ENCODE measurements at places on chromosomes 11 and 22. TPM values are rescaled to one million over a fixed set of nuclear protein-coding genes. Genes with fewer than 3 reads are reported as not detected.

DNA sequence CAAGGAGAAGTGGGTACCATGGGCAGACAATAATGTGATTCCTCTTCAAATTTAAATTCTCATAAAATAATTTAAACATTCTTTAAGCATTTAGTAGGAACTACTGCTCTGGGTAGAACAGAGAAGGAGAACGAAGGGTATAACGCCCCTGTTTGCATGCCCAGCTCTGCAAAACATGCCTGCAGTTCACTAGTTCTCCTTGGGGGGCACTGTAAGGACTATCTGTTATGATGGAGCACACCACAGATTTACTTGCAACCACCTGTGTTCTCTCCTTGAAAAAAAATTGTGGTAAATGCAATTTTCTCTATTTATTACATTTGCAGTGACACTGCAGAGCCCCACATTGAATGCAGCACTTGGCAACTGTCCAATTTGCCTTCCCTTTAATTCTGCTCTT lies 100.3 kb downstream of the GUCY1A2 start:
- peak; percentile 65 for DNase-seq

DNA sequence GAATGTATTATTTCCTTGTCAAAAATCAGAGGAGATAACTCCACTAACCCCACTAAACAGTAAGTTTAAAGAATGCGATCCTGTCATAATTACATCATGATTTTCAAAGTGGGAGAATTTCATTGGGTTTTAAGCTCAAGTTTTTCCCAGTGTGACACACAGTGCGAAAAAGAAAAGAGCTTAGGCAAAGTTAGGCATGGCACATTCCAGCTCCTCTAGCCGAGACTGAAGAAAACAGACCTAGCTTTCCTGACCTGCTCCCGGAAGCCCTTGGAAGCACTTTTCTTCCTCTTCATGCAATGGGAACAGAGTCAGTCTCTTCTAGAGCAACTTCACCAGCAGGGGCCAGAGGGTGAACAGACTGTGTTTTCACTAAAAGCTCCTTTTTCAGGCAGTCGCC lies 76.6 kb upstream of the AKIP1 start:
- DNase-seq, result no peak

DNA sequence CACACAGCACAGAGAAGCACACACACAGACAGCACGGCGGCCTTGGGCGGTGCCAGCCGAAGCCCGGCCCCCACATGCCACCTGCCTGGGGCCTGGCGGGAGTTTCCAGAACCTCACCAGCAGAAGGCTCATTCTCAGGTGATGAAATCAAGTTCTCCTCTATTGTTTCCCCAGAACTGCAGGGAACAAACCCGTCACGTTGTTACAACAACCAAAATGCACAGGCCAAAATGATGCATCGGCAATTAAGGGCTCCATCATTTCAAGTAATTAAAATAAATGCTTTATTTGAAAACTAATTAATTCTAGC lies 30.8 kb downstream of the GNB1L start:
- DNase-seq, result no peak

- DNase-seq, result no peak
Measured at GRCh38 chr11:79453617-79454016, 12.8 kb upstream of the TENM4 start.

- no peak for DNase-seq
Measured at GRCh38 chr11:120401506-120401905, 65.3 kb downstream of the ARHGEF12 start.

- no peak for DNase-seq
Measured at GRCh38 chr11:46235777-46236688, 41.4 kb upstream of the CREB3L1 start.

- no peak for DNase-seq
Measured at GRCh38 chr11:133122256-133122655, 410.0 kb downstream of the OPCML start.

GRCh38 chr11:59212744-59213631 lies at the start of gene MPEG1:
MPEG1 (minus strand) TSS chr11:59212927; CDS start chr11:59212865, 62 bp downstream.
- no peak for DNase-seq

- peak; percentile 69 for DNase-seq
Measured at GRCh38 chr11:90874281-90874680, 651.4 kb upstream of the CHORDC1 start.

DNA sequence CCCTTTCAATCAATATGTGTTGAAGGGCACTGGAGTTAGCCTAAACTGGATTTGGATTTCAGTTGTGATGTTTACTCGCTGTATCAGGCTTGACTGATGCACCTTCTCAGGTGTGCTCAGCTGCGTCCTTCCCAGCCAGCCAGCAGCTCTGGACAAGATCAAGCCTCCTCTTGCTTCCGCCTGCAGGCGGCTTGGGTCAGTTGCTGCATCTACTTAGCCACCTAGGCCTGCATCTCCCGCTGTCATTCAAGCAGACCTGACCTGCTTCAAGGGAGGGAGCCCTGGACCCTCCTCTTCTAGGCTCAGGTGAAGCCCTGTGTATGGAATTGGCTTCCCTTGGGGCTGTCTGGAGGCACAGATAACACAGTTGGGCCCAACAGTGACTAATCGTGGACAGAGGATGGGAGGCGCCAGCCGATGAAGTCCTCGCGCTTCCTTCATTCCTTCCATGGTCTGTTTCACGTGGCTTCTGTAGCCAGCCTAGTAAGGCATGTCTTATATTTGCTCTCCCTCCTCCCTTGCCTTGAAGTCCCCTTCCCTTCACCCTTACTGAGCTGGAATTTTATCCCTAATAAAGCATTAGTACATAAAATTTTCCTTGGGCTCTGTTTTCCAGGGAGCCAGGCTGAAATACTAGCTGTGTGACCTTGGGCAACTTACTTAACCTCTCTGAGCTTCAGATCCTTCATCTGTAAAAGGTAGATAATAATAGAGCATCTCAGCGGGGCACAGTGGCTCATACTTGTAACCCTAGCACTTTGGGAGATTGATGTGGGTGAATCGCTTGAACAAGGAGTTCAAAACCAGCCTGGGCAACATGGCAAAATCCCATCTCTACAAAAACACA lies 2.1 kb upstream of the LHFPL7 start:
- DNase-seq, result no peak

- no peak for DNase-seq
Measured at GRCh38 chr11:16780146-16780545, 41.7 kb downstream of the C11orf58 start.

- peak; percentile 90 for DNase-seq
Measured at GRCh38 chr11:94132152-94132558, 3.5 kb downstream of the PANX1 start.

DNA sequence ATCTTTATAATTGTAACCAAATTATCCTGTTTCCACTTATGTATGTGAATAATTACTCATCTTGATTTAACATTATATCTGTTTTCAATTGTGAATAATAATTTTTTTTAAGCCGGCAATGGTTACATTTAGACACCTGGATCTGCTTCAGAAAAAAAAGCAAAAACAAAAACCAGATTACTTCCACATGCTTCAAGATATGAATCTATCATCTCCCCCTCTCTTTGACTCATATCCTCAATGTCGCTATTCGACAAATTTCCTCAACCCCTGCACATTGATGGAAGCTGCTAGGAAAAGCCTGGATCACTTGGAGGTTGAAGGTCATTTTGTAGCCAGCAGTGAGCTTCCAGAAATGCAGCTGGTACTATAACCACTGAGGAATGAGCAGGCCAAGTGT lies 42.7 kb downstream of the SLC1A2 start:
- no peak for DNase-seq

DNA sequence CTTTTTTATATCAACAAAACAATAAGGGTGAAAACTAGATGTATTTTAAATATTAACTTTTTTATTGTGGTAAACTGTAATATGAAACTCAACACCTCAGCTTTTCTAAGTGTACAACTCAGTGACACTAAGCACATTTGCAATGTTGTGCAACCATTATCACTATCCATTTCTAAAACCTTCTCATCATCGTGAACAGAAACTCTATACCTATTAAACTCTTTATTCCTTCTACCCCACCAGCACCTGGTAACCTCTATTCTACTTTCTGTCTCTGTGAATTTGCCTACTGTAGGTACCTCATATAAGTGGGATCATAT lies 9.4 kb downstream of the HORMAD2 start:
- DNase-seq, result no peak

DNA sequence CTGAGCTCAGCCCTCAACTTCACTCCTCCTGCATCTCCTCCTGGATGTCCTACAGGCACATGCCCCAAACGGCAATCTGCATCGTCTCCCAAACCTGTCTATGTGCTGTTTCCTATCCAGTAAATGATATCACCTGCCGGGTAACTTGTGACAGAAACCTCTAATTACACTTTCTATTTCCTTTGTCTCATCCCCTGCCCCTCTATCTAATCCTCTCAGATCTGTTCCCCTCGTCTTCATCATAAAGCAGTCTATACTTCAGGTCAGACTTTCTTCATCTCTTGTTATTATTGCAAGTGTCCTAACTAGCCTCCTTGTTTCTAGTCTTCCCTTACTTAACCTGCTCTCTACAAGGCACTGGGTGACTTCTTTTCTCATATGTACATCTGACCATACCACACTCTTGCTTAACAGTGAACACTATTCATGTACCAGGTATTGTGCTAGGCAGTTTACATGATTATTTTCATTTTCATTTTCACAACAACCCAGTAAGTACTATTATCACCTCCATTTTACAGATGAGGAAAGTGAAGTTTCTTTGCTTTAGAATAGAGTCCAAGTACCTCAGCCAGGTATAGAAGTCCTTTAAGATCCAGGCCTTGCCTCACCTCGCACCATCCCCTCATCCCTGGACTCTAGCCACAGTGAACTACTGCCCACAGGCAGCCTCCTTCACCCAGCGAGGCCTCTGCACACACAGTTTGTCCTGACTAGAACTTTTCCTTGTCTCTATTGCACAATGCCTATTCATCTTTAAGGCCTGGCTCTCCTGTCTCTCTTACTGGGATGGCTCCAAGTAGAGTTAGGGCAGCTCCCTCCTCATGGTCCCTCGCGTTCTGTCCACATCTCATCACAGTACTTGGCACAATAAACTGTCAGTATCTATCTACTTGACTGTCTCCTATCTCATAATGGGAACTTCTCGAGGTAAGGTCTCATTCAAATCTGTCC lies 22.1 kb upstream of the UCP3 start:
- no peak for DNase-seq

DNA sequence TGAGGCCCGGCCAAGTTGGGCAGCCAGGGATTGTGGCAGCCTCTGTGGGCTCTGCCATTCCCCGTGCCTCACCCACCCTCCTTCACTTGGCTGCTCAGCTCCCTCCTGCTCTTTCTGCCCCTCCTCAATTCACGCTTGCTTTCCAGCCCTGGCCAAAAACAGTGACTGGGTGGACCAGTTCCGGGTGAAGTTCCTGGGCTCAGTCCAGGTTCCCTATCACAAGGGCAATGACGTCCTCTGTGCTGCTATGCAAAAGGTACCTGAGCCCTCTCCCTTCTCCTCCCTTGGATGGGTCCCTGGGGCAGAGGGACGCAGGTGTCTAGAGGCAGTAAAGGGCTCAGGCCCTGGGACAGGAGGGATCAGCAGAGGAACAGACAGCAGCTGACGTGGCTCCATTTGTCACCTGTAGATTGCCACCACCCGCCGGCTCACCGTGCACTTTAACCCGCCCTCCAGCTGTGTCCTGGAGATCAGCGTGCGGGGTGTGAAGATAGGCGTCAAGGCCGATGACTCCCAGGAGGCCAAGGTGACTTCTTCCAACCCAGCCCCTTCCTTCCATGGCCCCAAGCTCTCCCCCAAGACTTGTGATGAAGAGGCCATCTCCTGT lies 2.7 kb downstream of the FREY1 start:
- no peak for DNase-seq

GRCh38 chr11:110525883-110526282 lies 96.1 kb downstream of the FDX1 start:
- DNase-seq, result peak; percentile 14

- DNase-seq, result peak; percentile 82
Measured at GRCh38 chr11:6473451-6474412, at the start of gene TRIM3. TRIM3 (minus strand) TSS chr11:6473941; CDS start chr11:6465695, 8,246 bp downstream.

DNA sequence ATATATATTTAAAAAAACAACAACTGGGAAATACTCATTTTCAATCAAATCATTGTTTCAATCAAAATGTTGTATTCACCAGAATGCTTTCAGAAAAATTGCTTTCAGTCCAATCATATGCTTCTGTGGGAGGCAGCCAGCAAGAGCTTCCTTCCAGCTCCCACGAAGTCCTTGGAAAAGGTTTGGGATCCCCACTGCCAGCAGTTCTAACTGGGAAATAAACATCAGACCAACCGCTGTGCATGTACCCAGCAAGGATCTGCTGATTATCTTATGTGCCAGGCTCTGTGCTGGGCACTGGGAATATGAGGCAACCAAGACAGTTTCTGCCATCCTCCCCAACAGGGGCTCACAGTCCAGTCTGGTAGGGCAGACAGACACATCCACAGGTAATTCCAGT lies 10.8 kb downstream of the RPS13 start:
- no peak for DNase-seq

DNA sequence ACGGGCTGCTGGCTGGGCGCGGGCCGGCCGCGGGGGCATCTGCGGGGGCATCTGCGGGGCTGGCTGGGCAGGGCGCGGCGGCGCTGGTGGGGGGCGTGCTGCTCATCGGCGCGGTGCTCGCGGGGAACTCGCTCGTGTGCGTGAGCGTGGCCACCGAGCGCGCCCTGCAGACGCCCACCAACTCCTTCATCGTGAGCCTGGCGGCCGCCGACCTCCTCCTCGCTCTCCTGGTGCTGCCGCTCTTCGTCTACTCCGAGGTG lies 194 bp downstream of the DRD4 start:
- no peak for DNase-seq

DNA sequence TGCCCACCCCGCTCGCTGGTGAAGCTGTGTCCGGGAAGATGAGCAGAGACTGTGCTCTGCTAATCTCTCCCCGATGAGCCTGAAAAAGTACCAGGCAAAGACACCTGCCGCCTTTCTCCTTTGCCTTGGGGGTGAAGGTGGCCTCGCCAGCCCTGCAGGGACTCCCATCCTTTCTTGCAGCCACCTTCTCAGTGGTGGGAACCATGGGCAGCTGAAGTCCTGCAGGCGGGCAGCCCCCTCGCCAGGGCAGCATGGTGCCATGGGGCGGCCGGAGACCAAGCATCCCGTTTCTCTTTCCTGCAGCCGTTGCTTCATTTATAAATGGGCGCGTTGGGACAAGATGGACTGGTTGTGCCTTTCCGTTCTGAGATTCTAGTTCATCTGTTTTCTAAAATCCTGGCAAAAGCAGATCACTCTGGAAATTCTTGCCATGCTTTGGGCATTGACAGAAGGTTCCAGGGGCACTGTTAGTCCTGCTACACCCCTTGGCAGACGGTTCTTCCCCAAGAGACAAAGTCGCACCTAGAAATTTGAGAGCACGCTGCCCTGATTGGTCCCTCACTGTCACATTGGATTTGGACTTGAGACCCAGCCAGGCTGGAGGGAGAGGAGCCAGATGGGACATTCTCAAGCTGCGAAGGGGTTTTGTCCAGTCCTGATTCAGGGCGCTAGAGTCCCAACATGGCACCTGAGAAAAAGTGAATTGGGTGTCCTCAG lies 7.5 kb downstream of the CTTN start:
- DNase-seq, result no peak

GRCh38 chr22:36469094-36469710 lies 12.2 kb downstream of the TXN2 start:
- no peak for DNase-seq

- no peak for DNase-seq
Measured at GRCh38 chr11:89327885-89328284, 150.2 kb downstream of the TYR start.

Gene XKR3
- total RNA-seq, result not detected

Gene KLHL35
- 6.6 TPM for total RNA-seq

Gene KCNQ1
- 0.40 TPM for total RNA-seq

Gene GLB1L3
- not detected for total RNA-seq

Gene RIMBP3C
- 0.29 TPM for total RNA-seq

Gene FOSL1
- 656 TPM for total RNA-seq

Gene SCGB2A2
- not detected for total RNA-seq

Gene OR5B2
- not detected for total RNA-seq

Gene TAGLN
- 10.3 TPM for total RNA-seq

Gene MS4A3
- not detected for total RNA-seq

Gene RASL10A
- total RNA-seq, result not detected

Gene POU2AF2
- total RNA-seq, result not detected
